CD4-positive, alpha-beta T cell treated with Interleukin-21 for 1 hour (primary cell): ENCODE measurements at places on chromosomes 4 and X.

DNA sequence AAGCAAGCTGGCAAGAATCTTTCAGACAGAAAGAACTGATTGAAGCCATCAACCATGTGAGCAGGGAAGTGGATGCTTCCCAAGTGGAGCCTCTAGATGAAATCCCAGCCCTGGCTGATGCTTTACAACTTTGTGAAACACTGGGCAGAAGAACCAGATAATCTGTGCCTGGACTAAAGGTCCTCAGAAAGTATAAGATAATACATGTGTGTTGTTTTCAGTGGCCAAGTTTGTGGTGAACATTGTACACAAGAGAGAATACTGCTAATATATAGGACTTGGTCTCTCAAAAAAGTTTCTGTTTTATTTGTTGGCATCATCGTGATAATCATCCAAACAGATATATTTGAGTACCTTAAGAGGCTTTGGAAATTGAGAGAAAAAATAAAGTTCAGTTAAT is 1367.8 kb upstream of the IGFBP7 start:
- no peak for DNase-seq

DNA sequence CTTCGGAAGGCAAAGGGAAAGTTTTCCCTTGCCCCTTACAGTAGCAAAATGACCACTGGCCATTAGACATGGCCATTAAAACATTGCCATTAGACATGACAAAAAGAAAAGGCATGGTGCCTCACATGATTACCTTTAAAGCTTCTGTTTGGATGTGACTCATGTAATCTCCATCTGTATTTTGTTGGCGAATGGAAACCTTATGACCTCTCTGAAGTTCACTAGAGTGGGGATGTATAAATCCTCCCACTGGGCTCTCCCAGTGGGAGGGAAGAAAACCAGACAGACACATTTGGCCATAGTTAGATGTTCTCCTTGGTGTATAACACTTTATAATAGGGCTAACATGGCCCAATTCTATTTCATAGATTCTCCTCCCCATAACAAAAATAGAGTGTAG is 152.6 kb downstream of the MAGEB17 start:
- DNase-seq = no peak

GRCh38 chr4:28373191-28373590 is 1512.5 kb downstream of the STIM2 start:
- DNase-seq = no peak

GRCh38 chr4:76639288-76639687 is 204.3 kb downstream of the SHROOM3 start:
- DNase-seq = no peak

GRCh38 chr4:82599336-82599735 is 37.5 kb upstream of the TMEM150C start:
- no peak for DNase-seq

- no peak for DNase-seq
These were observed 649.1 kb downstream of the GRID2 start for GRCh38 chr4:92952897-92953296.
